ENCODE measurements at places on chromosomes 7 and 10.

GRCh38 chr7:24778543-24779282, 21.4 kb upstream of the GSDME start:
- no peak for DNase-seq

GRCh38 chr7:836429-836828, 4.2 kb downstream of the SUN1 start:
- DNase-seq: no peak

- no peak for DNase-seq
These were observed 174.8 kb upstream of the FZD1 start for GRCh38 chr7:91089382-91089963.

DNA sequence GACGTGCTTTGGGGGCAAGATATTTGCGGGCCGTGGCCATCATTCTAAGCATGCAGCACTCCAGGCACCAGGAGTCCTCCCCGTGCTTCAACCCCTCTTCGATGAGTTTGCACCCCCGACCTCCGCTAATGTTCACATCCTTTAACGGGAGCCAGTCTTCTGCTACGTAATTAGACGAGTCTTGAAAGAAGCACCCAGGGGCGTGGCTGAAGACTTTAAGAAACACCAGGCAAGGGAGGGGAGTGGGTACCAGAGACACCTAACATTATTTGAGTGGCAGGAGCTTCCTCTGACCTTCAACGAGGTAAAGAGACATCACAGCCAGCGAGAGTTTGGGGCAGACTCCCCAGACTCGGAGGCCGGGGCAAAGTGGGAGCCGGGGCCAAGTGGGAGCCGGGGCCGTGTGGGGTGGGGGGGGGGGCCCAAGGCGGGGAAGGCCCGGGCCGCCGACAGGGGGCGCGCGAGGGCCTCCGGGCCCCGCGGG, 31.1 kb upstream of the TOMM7 start:
- DNase-seq: no peak

GRCh38 chr10:119933179-119933578, 40.6 kb downstream of the SEC23IP start:
- DNase-seq: no peak

- DNase-seq: no peak
These were observed 6.8 kb downstream of the FFAR4 start for GRCh38 chr10:93573051-93573909.

- peak; percentile 79 for DNase-seq
These were observed 10.4 kb upstream of the FGFR2 start for GRCh38 chr10:121608469-121609190.

Measured in ecto neural progenitor cell (in vitro differentiated cells).